ENCODE measurements at places on chromosomes 6 and 20.

GRCh38 chr20:51334609-51335008, 207.9 kb downstream of the NFATC2 start:
- no peak for DNase-seq

DNA sequence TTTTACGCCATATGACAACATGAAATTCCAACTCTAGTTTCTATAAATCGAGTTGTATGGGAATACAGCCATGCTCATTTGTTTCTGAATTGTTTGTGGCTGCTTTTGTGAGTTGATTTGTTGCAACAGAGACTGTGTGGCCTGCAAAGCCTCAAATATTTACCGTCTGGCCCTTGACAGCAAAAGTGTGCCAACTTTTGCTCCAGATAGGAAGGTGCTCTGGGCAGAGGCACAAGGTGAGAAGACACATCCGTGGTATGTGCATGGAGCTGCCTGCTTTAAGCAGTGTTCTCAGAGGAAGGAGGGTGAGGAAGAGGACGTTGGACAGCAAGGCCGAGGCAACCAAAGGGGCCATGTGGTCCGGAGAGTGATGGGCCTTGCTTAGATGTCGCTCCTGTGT, 57.4 kb downstream of the IYD start:
- DNase-seq, result no peak

GRCh38 chr6:3654898-3655297, 96.6 kb downstream of the PXDC1 start:
- DNase-seq, result no peak

DNA sequence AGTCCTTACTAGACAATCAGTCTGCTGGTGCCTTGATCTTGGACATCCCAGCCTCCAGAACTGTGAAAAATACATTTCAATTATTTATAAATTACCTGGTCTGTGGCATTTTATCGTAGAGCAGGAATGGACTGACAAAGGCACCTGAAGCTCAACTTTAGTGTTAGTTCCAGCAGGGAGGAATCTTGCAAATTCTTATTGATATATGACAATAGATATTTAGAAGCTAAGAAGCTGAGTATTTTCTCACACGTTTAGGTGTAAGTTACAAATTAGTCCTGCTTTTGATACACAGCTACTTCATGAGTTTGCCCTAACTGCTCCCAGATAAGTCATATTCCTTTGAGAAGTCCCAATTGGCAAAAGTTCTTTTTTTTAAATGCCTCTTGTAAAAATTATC, 138.0 kb upstream of the ZNF217 start:
- no peak for DNase-seq

- no peak for DNase-seq
These were observed 108.4 kb downstream of the RTN4IP1 start for GRCh38 chr6:106520711-106521401.

- DNase-seq, result peak; percentile 0
These were observed 102.7 kb downstream of the TSHZ2 start for GRCh38 chr20:53074811-53075314.

DNA sequence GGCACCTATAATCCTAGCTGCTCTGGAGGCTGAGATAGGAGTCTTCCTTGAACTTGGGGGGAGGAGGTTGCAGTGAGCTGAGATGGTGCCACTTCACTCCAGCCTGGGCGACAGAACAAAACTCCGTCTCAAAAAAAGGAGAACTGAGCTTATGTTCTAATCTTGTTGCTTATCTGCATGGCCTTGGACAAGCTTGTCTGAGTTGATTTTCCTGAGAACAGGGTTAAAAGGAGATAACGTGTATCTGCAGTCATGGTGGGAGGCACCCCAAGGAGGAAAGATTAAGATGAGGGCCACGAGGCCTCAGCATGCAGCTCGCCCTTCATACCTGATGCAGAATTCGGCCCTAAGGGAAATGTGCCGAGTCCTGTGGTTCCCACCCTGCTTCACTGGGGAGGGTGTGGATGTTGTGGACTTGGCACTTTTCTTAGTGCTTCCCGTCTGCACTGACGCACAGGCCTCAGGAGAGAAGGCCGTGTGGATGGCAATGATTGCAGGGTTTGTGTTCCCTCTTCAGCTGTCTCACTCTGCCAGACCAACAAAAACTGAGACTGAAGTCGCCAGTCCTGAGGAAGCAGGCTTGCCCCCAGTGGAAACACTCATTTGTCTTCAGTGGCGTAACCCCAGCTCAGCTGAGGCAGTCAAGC, 56.3 kb downstream of the EZR start:
- DNase-seq, result peak; percentile 72

GRCh38 chr6:56593801-56594318, 48.8 kb downstream of the DST start:
- peak; percentile 64 for DNase-seq

GRCh38 chr6:125733516-125734300, 15.7 kb upstream of the HEY2 start:
- DNase-seq, result no peak

GRCh38 chr6:65786815-65787214, 79.8 kb upstream of the EYS start:
- DNase-seq, result no peak

GRCh38 chr6:108383981-108384380, 89.1 kb downstream of the AFG1L start:
- no peak for DNase-seq

Measured in amniotic epithelial cell (primary cell).